Choroid plexus epithelial cell (primary cell): ENCODE measurements at places on chromosomes 4 and X.

DNA sequence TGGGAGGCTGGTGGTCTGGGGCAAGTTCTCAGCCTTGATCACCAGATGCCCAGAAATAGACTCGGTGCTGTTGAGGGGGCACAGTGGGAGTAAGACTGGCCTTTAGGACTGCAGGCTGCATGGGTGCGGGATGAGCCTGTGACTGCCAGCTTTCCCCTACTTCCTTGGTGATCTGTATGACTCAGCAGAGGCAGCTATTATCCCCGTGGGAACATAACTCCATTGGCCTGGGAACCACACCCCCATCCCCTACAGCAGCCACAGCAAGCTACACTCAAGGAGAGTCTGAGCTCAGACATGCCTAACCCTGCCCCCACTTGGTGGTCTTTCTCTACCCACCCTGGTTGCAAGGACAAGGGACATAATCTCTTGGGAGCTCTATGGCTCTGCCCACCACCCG, 20.6 kb downstream of the CLIC2 start:
- DNase-seq = no peak

DNA sequence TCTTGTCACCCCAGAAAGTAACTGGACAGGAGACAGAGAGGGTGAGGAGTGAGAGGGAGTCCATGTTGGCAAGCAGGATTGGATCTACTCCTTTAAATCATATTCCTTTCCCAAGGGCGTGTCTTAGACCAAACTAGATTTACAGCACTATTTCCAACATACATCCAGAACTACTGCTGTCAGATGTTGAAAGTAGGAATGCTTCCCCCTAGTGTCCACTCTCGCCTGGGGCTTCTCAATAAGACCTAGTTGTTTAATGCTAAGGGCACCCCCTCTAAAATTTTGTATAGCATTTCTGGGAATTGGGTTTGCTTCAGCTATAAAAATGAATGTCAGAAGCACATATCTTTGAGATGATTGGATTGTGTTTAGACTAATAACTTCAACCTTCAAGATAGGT, 13.3 kb downstream of the OFD1 start:
- DNase-seq = peak; percentile 84

DNA sequence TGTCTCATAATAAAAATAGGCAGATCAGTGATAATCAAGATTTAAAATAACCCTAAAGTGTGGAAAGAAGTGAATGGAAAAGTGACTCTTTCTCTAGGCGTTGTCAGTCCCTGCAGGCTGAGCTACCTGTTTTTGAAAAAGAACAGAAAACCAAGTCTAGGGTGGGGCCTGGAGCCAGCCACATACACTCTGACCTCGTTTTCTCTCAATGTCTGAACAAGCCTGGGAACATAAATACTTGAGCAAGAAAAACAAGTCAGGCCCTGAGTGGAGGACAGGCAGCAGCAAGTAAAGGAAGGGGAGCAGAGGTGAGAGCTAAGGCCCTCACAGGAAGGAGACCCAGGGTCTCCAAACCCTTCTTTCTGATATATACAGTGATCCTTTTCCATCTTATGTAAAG, 91.7 kb upstream of the HPF1 start:
- DNase-seq = no peak

DNA sequence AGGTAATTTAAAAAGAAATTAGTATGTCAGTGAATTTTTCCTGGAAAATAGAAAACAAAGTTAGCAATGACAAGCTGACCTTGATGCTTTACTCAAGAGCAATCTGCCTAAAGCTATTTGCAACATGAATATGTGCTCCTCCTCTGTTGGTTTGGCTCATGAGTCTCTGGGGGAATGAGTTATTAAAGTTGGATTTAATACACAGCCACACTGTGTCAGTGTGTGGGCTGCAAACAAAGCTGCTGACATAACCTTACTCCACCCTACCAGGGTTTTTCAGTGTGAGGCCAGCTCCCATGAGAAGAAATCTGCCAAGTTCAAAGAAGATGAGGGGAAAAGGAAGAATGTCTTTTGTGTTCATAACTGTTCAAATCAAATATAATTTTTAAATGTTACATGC, 280.5 kb downstream of the TLL1 start:
- DNase-seq = peak; percentile 26

DNA sequence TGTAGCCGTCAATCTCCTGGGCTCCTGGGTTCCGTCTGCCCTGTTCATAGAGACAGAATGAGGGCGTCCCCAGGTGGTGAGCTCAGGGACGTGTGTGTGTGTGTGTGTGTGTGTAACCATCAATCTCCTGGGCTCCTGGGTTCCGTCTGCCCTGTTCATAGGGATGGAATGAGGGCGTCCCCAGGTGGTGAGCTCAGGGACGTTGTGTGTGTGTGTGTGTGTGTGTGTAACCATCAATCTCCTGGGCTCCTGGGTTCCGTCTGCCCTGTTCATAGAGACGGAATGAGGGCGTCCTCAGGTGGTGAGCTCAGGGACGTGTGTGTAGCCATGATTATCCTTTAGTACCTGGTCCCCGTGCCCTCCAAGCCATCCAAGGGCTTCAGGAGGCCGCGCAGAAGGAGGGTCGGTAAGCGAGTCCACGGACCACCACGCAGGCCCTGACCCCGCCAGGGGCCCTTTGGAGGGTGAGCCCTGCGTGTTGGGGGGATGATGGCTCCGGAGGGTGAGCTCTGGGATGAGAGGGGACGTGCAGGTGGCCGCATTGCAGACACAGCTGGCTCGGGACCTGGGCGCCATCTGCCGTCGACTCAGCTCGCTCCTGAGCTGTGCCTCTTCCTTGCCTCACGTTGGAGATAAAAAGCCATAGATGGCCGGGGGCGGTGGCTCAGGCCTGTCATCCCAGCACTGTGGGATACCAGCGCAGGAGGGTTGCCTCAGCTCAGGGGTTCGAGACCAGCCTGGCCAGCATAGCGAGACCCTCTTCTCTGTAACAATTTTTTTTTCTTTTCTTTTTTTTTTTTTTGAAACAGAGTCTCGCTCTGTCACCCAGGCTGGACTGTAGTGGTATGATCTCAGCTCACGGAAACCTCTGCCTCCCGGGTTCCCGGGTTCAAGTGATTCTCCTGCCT, 5.4 kb upstream of the GTPBP6 start:
- DNase-seq = peak; percentile 89

DNA sequence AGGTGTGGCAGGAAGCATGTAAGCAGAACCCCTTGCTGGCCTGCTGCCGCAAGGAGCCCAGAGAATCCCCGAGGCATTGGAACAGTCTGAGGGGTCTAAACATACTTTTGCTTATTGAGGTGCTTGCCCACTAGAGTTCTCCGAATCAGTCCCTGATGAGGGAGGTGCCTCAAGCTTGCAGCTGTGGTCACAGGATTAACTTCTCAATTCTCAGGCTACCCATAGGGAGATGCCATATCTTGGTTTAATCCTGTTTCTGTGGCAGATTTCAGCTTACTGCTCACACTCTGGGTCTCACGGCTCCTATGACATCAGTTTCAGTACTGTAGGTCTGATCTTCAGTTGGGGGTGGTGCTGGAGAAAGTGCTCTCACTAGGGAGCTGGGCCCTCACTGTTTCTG, 39.9 kb downstream of the CCNG2 start:
- no peak for DNase-seq

DNA sequence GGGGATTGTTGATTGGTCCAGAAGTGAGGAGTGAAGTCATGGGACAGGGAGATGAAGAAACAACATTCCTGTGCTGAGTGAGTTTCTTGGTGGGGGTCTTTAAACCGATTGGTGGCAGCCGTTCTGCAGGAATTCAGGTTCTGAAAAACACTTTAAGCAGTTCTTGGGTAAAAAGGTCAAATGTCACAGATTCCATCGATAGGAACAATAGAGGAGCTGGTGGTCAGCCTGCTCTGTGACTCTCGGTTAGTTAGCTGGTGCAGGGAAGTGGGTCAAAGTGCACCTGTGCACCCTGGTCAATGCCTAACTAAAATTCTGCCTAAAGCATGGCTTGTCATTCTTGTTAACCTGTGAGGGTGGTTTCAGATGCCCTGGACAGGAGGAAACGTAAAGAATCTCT, 34.6 kb upstream of the MGST2 start:
- DNase-seq = no peak

- peak; percentile 25 for DNase-seq
Observed at GRCh38 chrX:132505116-132505515, 16.3 kb upstream of the MBNL3 start.

- peak; percentile 26 for DNase-seq
Observed at GRCh38 chr4:66048861-66049260, 378.6 kb upstream of the EPHA5 start.

- DNase-seq = peak; percentile 28
Observed at GRCh38 chr4:60133375-60133774, 1066.8 kb upstream of the ADGRL3 start.

DNA sequence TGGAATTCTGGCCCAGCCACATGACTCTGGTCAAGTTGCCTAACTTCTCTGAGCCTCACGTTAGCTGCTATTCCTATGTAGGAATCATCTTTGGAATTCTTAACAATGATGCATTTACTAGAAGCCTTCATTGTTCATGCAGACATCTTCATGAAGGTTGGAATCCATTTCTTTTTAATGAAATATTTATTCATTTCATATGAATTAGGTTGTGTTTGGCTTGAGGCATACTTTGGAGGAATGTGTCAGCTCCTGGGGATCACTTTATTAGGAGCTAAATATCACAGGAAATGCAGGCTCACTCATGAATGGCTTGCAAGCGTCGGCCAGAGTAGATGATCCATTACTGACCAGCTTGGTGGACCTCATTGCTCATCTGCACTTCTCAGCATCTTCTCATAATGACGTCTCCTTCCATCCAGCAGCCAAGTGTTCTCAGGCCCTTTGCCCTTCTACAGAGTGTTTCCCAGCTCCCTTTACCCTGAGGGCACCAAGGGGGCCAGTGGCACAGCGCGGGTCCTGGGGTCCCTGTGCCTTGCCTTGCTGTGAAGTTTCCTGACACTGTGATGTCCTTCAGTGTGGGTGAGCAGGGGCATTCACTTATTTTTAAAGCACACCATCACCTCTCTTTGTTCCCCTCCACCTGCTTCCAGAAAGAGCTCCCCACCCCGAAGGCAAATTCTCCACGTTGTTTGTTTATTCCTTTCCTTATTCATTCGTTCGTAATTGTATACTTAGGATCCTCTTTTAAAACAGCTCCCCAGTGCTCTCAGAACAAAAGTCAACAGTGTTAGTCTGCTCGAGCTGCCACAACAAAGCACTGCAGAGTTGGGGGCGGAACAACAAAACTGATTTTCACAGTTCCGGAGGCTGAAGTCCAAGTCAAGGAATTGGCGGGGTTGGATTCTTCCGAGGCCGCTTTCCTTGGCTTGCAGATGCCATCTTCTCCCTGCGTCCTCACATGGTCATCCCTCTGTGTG, 106.8 kb downstream of the STK32B start:
- no peak for DNase-seq

- DNase-seq = no peak
Observed at GRCh38 chr4:56296526-56296925, 90.8 kb downstream of the AASDH start.

- peak; percentile 52 for DNase-seq
Observed at GRCh38 chrX:10447564-10448214, 172.7 kb downstream of the MID1 start.

DNA sequence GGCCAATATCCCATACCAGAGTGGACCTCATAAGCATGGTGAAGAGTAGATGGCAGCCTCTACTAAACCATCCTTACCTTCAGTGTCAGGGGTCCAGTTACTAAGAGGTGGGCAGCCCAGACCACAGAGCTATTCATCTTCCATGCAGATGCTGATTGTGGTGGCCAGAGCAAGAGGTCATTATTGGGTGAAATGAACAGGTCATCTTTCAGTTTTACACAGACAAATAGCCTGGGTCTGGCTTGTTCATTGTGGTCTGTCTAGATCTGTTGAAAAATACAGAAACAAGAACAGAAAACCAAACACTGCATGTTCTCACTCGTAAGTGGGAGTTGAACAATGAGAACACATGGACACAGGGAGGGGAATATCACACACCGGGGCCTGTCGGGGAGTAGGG, 71.3 kb downstream of the PAK3 start:
- no peak for DNase-seq

GRCh38 chrX:1424147-1424851, 28.4 kb downstream of the ASMTL start:
- no peak for DNase-seq

DNA sequence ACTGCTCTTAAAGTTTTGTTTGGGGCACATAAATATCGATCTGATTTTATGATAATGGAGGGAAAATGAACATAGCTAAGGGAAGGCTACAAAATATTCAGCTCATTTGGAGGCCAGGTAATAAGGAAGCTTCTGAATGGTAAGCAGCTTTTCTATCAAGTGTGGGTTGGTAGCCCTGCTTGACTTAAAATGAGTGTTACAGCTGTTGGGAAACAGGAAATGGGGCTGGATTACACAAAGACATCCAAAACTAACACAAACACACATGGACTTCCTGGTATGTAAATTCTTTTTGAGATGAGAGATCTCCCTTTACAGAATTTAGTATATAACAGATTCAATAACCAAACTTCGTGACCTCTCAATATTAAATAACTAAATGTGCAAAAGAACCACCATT, 58.0 kb downstream of the FGF16 start:
- peak; percentile 80 for DNase-seq

DNA sequence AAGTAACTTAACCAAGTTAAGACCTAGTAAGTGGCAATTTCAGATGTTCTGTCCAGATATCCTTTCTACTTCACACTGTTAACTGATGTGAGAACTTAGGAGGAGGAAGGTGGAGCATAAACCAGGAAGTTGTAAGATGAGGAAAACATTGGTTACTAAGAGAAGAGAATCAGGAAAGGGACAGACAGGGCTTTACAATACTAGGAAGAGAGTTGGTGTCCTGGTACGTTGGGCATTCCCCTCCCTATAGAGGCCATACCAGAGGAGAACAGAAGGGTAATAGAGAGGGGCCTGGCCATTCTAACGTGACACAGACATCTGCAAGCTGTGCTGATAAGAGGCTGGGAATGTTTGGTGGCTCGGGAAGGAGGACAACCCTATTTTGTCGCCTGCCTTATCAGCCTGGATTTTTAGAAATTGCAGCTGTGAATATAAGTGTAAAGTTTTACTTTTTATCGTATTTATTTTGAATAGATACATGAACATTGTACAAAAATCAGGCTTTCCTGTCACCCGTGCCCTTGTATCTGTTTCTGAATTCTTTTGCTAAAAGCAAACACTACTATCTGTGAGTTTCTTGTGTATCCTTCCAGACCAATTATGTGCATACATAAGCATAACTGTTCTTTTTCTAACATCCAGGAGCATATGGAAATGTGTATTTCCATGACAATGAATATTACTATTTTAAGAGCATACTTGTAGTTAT, 53.5 kb upstream of the HPRT1 start:
- peak; percentile 8 for DNase-seq

DNA sequence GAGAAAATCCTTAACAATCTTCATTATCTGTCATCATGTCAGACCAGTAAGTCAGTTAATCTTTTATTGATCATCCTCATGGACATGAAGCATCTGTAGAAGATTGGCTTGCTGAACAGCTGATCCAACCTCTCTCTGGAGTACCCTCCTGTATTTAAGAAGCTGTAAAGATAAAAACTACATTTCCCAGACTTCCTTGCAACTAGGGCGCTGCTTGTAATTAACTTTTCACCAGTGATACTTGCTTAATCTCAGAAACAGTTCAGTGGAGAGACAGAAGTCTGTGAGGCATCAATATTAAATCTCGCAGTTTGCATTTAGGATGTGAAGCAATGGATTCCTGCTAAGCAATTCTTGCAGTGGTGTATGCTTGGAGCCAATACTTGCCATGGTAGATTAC, 36.0 kb upstream of the SMARCA5 start:
- no peak for DNase-seq
